ENCODE measurements at places on chromosomes 6 and 20. TPM values are rescaled to one million over a fixed set of nuclear protein-coding genes. Genes with fewer than 3 reads are reported as not detected.

NKX2-2 gene
- total RNA-seq: not detected

GPLD1 gene
- 0.74 TPM for total RNA-seq

SALL4 gene
- total RNA-seq: not detected

SULF2 gene
- 1.3 TPM for total RNA-seq

ARMC12 gene
- total RNA-seq: 3.1 TPM

PPP1R14C gene
- not detected for total RNA-seq

TFAP2D gene
- total RNA-seq: not detected

STX11 gene
- 17.2 TPM for total RNA-seq

MROH8 gene
- total RNA-seq: 0.91 TPM
